ENCODE measurements at places on chromosomes 7 and 10.
A peak's percentile ranks its signal among the peaks of the same experiment; 100 is the strongest.

- no peak for DNase-seq
Observed at GRCh38 chr7:106452031-106452851, 167.5 kb upstream of the NAMPT start.

GRCh38 chr7:43585562-43585961 lies 2.7 kb downstream of the STK17A start:
- no peak for DNase-seq

DNA sequence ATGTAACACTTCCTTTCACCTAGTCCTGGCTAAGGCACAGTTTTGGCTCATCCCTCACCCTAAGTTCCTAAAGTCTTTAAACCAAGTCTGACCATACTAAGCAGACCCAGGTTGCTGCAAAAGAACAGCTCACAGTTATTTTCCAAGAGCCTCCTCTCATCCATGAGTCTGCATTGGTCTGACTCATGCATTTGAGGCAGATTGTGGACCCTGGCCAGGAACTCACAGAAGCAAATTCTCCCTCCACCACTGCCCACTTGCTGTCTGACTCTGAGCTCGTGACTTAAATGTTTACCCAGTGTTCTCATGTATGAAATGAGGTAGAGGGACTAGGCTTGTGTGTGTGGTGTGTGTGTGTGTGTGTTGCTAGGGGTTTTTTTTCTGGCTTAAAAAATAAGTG lies 1272.8 kb downstream of the TYW1 start:
- no peak for DNase-seq

DNA sequence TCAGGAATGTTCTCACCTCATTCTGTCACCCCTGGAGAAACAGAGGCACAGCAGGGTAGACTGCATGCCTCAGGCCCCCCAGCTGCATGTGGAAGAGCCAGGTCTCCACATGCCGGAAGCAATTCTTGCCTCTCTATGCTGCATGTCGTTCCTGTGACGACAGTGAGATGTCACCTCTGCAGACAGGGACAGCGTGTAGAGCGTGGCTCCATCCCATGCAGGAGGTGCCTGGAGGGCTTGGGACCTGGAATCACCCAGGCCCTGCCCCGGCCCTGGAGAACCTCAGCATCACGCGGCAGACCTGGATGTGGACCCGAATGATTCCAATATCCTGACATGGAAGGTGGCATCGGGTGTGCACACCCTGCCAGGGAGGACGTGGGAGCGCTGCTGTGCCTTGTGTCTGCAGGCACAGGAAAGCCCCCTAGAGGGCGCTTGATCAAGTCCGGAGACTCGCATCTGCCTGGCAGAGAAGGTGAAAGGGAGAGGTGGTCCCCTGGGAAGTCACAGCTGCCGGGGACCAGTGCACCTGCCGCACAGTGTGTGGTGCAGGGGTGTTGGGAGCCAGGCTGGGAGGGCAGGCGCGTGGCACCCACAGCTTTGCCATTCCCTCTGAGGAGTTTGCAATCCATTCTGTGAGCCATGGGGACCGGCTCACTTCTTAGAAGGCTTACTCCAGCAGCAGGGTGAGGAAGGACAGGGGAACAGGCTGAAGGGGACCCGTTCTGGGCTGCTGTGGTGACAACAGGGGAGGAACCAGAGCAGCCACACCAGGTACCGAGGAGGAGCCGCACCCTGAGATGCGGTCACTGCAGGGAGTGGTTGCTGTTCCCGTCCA lies 45.3 kb upstream of the EN2 start:
- peak; percentile 49 for DNase-seq

GRCh38 chr7:139886899-139887298 lies 57.8 kb downstream of the TBXAS1 start:
- no peak for DNase-seq

GRCh38 chr10:1274111-1274661 lies 218.0 kb downstream of the WDR37 start:
- DNase-seq, result no peak

DNA sequence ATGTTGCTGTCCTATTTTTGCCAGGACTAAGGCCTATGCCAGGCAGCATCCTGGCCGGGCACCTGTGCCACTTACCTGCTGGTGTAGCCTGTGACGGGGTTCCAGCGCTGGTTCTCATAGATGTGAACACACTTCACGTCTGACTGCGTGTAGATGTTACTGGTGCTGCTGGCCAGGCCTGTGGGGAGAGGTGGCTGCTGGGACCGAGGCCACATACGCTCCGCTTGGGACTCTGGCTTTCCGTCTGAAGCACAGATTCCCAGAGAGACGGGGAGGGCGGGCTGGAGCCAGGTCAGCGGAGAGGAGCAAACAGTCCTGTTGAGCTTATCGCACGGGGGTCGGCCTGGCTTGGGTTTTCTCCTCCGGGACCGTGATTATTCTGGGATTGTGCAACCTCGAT lies 16.7 kb downstream of the BHLHA15 start:
- DNase-seq, result no peak

DNA sequence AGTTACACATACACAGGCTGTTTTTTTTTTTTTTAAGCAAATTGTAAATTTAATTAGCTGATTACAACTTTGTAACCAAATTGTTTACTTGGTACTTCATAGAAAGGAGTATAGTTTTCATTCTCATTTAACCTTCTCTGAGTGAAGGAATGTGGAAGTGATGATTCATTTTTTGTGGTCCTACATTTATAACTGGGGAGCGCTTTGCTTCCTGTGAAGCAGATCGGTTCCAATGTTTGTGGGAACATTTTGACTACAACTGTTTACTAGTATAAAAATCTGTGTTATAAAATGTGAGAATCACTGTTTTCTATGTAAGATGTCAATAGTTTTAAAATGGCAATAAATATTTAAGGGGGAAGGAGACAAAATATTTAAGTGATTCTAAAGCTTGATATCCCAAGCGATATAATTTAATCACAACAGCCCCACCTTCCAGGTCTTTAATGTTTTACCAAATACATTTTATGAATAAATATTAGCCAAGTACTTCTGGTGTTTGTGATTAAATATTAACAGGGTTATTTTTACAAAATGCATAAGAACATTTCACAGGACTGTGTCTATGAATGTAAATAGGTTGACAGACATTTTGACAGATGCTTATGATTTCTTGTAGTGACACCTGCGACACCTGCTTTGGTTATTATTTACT lies 57.1 kb downstream of the NXPH1 start:
- DNase-seq, result no peak

GRCh38 chr7:115968171-115968570 lies 62.4 kb downstream of the TFEC start:
- DNase-seq, result no peak

DNA sequence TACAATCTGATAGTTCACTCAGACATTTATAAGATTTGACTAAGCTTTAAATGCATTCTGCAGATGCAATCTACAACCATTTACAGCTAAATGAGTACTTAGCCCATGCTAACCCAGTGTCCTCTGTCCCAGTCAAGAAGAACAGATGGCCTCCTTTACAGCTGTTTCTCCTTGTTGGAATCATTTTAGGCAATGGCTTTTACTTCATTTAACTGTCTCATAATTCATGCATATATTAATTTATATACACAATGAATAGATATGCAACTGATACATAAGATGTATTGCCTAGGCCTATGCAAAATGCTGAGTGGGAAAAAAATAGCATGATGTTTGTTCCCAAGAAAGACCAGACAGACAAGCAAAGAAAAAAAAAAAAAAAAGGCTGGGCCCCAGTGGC lies 82.2 kb downstream of the TSPAN12 start:
- DNase-seq, result no peak

- no peak for DNase-seq
Observed at GRCh38 chr7:131556909-131557651, 652 bp upstream of the PODXL start.

- no peak for DNase-seq
Observed at GRCh38 chr10:72567421-72567820, 58.5 kb downstream of the MICU1 start.
